ENCODE measurements at places on chromosomes 3 and 15.

DNA sequence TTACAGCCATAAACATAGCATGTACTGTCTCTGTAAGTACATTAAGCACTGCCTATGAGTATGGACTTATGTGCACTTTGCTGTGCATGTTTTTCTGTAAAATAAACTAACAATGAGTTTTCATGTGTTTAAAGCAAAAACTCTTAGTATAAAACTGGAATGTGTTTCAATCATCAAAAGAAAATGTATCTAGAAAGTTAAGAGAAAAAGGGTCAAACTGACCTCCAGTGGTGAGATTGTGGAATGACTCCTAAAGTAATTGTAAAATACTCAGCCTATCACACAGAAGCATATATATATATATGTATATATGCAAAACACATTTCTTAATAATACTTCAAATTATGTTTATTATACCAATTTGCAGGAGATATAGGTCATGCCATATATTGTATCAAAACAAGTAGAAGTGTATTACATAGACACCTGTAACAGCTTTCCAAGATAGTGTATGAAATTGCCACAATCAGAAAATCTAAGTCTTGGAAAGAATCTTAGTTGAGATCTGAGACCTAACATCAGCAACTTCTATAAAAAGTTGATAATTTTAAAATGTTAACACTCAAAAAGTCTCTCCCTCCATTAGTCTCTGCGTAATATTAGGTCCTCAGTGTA is 199.6 kb downstream of the FMN1 start:
- DNase-seq: no peak

- no peak for DNase-seq
Observed at GRCh38 chr3:188294113-188294512, 140.2 kb downstream of the LPP start.

DNA sequence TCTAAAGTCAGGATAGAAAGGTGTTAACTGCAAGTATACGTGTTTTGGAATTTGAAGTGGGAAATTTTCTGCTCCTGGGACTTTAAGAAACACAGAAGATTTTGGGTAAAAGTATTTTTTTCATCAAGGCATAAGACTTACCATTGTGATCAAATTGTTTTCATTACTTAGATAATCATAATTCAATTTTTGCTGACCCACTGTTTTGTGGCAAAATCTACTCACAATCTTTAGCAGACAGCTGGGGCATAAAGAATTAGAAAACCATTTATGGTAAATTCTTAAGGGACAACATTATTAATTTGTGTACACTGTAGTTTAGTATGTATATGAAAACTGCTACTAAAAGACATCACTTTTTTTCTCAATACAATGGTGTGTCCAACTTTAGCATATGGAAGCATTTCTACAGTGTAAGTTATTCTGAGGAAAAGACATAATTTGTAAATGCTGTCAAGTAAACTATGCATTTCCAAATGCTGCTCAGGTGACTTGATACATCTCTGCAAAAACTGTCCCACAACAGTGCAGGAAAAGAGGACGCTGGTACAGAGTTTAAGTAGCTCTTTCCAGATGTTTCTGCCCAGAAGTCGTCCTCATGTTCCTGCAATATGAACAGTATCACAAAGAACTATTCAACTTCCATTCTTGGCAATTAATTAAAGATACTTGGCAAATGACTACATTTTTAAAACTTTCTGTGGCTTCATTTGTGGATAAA is 52.3 kb downstream of the THSD4 start:
- no peak for DNase-seq

GRCh38 chr3:4395448-4395847 is 71.6 kb downstream of the SUMF1 start:
- no peak for DNase-seq
